ENCODE measurements at places on chromosomes 13 and 19.

GRCh38 chr19:15197275-15197941 lies 3.4 kb downstream of the NOTCH3 start:
- DNase-seq, result no peak

DNA sequence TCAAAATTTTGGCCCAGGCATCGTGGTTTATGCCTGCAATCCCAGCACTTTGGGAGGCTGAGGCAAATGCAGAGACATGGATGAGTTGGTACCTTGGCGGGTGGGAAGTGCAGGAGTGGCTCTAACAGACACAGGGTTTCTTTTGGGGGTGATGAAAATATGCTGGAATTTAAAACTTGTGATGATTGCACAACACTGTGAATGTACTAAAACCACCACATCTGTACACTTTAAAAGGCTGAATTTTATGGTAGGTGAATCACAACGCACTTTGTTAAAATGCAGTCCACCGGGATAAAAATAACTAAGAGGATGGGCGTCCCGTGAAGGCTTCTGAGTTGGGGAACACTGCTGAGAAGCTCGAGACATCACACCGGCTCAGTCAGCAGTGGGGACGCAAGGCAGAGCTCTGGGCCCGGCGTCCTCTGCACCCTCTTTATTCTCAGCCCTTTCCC lies 47.1 kb downstream of the MLLT1 start:
- DNase-seq, result no peak

DNA sequence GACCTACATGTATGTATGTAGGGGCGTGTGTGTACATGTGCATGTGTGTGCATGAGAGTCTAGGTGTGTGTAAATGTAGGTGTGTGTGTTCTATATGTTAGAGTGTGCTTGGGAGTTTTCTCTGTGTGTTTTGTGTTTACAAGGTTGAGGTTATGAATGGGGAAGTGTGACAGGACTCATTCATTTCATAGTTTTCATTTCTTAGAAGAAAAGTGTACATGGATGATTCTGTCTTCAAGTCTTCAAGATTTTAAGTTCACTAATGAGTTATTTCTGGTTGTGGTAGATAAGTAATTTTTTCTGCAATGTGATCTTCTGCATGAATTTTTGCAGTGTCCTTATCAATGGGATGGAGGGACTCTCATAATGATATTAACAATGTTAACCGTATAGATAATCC lies 118.2 kb upstream of the SLC10A2 start:
- DNase-seq, result no peak

GRCh38 chr13:21879263-21879914 lies 208.5 kb downstream of the FGF9 start:
- no peak for DNase-seq
